GM12892 (cell line): ENCODE measurements at places on chromosomes 12 and 14.

DNA sequence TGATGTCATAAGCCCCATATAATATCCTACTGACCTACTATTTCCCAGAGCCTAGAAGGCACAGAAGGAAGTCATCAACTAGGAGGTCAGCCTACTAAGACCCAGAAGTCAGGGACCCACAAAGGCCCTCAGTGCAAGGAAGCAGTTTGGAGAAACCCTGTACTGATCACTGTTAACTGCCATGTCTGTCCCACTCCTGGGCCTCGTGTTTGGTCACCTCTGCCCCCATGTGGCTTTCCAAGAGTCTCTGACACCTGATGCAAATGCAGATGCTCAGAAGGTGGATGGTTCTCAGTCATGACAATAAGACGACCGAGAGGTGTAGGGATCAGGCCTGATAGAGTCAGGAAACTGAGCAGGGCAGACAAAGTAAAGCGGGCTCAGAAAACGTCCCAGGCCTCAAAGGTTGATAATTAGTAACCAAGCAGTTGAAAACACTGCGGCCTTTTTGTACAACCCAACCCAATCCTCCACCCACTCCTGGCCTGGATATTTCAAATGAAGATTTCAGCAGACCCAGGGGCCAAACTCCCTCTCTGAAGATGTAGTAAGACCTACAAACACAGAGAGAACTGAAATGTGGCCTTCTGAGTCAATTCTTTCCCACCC is 23.4 kb downstream of the PRKAB1 start:
- no peak for DNase-seq

DNA sequence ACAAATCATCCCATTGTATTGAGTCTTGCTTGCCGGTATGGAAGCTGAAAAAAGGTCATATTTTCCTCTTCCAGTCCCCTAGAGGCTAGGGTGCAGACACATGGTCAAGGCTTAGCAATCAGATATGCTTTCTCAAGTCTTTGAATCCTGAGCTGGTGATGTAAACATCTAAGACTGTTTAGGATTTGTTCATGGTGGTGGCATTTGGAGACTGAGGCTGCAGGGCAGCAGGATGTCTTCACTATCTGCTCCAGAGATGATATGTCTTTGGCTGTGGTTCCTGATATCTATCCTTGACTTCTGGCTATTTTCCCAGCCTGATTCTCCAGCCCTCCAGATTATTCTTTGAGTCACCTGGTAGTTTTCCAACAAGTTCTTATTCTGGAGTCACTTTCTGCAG is 50.5 kb upstream of the DACT1 start:
- no peak for DNase-seq

GRCh38 chr14:82647088-82647810 is 1113.6 kb upstream of the SEL1L start:
- DNase-seq: no peak

GRCh38 chr12:114476159-114476558 is 70.2 kb upstream of the TBX5 start:
- no peak for DNase-seq

DNA sequence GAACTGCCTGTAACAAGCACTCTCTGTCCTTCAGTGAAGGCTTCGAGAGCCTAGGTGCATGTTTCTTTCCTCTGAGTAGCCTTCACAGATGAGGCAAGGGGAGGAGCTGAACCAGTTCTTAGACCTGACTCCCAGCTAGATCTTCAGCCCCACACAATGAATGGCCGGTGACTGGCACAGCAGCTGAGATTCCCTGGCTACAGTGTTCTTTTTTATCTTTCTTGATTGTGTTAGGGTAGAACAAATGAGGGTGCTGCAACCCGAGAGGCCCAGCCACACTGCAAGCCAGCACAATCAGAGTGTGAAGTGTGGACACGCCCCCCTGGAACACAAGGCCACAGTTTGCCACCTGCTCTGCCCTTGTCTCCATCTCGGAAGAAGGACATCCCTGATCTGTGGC is 19.1 kb upstream of the COL2A1 start:
- no peak for DNase-seq

DNA sequence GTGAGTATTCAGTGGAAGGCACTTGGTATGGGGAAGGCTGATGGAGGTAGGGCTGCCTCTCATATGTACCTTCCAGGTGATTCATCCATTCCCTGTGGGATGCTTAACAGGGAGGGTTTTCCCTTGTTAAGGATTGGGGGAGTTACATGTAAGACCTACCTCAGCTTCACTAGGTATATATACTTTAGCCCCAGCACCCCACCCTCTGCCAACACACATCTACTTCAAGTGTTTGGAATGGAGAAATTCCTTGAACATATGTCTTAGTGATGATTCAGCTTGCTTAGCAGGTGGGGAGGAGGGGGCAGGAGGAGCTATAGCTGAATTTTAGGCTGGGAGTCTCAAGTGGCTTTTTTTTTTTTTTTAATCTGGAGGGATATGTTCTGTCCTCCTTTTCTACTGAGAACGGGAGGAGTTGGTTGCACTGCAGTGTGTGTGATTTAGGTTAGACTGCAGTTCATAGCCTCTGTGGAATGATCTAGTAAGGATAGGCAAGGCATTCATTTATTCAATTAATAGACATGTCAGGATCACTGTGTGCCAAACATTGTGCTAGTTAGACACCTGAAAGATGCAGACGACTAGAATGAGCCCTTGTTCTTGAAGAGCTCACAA is 1.7 kb downstream of the PIP4K2C start:
- DNase-seq: no peak

DNA sequence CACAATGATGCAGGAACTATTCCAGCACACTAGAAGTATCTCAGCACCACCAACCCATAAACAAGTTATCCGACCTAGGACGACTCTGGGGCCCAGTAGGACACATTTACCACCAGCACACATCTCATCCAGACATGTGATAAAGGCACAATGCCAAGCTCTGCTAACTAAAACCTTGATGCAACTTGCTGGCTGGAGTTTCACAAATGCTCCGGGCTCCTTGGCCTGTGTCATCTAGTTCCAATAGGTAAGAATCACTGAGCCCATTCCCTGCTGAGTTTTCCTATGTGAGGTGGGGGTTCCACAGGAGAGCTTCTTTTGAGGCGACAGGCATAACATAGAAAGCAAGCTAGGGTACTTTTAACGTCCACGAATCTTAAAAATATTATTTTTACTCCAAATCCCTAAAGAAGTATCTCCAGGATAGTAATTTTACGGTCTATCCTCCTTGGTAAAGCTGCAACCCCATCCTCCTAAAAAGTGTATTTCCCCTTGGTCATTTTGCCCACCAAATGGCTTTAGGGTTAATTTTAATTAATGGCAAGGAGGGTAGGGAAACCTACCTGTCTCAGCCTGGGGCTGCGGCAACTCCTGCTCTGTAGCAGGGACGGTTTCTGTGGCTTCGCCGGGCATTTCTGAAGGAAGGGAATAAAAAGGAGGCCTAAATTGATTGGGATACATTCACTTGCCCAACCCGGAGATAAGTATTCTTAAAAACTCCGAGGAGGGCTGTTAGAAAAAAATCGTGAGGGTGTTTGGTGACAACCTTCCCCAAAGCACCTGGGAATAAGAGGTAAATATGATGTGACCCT is 1.0 kb downstream of the NACA start:
- no peak for DNase-seq

DNA sequence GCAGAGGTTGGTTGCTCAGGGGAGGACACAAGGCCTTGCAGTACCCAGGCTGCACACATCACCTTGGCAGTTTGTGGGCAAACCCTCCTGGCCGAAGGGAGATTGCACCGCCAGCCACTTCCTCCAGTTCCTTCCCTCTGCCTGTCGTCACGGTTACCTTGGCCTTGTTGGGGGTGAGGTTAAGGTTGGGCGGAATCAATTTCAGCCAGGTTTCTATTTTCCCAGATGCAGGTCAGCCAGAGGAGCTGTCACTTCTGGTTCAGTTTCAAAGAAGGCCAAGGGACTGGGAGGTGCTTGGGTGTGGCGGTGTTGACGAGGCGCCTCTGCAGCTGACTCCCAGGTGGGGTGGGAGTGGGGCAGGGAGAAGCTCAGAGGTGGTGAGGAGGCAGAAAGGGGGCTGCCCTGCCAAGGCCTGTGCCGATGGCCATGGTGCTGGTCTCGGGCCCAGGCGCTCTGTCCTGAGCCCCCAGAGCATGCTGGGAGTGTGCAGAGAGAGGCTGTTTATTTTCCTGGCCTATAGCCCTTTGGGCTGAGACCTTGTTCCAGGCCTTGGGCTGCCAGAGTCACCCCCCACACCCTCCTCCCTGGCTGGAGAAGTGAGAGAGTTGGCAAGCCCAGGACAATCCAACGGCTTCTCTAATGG is 31.4 kb downstream of the JDP2 start:
- DNase-seq: no peak

DNA sequence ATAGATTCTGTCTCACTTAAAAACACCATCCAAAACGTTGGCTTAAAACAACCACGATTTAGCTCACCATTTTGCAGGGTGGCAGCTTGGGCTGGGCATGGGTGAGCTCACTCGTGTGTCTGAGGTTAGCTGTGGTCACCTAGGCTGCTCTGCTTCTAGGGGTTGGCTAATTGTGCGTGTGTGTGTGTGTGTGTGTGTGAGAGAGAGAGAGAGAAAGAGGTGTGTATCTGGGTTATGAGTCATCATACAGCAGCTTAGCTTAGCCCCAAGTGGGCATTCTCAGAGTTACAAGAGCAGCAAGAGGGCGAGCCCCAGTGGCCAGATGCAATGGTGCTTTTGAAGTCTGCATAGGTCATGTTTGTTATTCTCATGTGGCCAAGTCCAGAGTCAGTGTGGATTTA is 6.0 kb downstream of the FBXW8 start:
- DNase-seq: no peak

DNA sequence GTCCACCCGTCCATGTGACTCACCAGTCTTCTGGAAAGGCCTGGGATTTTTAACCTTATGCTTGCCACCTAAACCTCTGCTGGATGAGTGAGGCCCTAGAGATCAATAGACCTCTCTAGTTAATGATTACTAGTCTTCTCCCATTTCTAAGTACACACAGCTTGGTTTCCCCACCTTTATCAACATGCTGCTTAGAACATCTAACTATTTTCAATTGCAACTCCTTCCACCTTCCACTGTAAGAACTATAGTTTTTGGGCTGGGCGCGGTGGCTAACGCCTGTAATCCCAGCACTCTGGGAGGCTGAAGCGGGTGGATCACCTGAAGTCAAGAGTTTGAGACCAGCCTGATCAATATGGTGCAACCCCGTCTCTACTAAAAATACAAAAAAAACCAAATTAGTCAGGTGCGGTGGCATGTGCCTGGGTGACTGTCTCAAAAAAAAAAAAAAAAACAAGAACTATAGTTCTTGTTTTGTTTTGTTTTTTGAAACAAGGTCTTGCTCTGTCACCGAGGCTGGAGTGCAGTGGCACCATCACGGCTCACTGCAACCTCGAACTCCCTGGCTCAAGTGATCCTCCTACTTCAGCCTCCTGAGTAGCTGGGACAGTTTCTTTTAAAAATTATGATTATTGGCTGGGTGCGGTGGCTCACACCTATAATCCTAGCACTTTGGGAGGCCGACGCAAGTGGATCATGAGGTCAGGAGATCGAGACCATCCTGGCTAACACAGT is 18.7 kb upstream of the MDM2 start:
- no peak for DNase-seq

GRCh38 chr12:93127107-93127560 is 198.0 kb upstream of the EEA1 start:
- no peak for DNase-seq

GRCh38 chr12:124111006-124111405 is 138.0 kb downstream of the ZNF664 start:
- DNase-seq: no peak

GRCh38 chr12:22088886-22089285 is 42.9 kb downstream of the CMAS start:
- DNase-seq: no peak

GRCh38 chr14:99576304-99576703 is 27.7 kb downstream of the CCDC85C start:
- DNase-seq: no peak

GRCh38 chr14:70726651-70727375 is 82.5 kb downstream of the MAP3K9 start:
- DNase-seq: no peak

GRCh38 chr12:41769810-41770209 is 374.9 kb downstream of the GXYLT1 start:
- no peak for DNase-seq

DNA sequence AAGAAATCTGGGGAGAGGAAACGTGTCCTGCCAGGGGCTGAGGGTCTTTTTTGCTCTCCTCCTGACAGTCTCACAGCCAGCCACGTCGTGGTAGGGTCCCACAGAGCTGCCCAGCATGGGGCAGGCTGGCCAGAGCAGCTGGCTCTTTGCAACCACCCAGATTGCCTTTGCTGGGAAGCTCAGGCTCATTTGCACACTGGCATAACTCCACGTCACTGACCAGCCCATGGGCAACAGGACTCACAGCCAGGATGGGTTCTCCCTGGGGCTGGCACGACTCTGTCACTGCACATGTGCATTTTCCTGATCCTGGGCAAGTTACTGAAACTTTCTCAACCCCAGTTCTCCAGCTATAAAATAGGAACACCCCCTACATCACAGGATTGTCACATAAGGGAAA is 242.2 kb downstream of the DPF3 start:
- no peak for DNase-seq

- DNase-seq: no peak
Measured at GRCh38 chr14:99792551-99793212, 531 bp upstream of the EML1 start.

DNA sequence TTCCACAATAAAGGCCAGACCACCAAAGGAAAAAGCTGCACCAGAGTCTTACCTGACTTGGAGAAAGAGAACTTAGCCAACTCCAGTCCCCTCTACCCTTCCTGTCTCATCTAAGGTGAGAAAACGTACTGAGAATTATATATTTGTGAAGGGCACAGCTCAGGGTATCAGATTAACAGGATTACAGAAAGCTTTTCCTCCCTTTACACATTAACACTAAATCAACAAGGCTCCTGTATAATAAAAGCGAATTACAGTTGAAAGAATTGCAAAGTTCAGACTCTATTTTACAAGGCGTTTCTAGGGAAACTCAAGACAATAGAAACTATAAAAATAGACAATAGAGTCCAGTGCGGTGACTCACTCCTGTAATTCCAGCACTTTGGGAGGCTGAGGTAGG is 82.7 kb upstream of the RPL10L start:
- DNase-seq: no peak

- no peak for DNase-seq
Measured at GRCh38 chr12:108853981-108854446, 3.4 kb downstream of the SSH1 start.

DNA sequence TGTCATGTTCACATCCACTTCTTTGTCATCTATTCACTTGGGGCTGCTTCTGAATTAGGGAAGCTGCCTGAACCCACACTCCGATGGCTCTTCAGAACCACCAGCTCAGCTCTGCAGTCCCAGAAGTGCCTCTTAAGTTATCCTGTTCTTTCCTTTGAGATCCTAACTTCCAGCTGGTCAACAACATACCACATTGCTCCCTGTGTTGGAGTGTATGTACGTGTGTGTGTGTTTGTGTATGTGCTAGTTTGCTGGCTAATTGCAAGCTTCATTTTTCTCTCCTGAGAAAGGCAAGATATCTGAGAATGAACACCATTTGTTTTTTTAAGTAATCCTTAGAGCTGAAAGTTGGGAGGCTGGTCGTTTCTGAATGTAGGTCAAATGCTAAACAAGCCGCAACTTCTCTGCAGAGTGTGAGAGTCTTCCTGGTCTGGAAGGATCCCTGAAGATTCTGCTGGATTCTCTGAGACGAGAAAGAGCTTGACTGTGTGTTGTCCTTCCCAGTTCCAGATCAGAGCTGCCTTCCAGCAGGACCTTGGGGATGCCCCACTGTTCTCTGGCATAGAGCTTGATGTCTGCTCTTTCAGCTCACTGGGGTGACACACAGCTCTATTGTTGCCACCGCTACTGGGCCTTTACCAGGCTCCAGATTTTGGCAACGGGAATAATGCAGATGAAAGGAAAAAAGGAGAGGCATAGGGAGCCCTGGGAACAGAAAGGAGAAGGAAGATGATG is 839 bp downstream of the GSG1 start:
- DNase-seq: no peak

- DNase-seq: no peak
Measured at GRCh38 chr12:124592050-124592449, 24.6 kb upstream of the NCOR2 start.
